ENCODE measurements at places on chromosomes 7 and 10.

DNA sequence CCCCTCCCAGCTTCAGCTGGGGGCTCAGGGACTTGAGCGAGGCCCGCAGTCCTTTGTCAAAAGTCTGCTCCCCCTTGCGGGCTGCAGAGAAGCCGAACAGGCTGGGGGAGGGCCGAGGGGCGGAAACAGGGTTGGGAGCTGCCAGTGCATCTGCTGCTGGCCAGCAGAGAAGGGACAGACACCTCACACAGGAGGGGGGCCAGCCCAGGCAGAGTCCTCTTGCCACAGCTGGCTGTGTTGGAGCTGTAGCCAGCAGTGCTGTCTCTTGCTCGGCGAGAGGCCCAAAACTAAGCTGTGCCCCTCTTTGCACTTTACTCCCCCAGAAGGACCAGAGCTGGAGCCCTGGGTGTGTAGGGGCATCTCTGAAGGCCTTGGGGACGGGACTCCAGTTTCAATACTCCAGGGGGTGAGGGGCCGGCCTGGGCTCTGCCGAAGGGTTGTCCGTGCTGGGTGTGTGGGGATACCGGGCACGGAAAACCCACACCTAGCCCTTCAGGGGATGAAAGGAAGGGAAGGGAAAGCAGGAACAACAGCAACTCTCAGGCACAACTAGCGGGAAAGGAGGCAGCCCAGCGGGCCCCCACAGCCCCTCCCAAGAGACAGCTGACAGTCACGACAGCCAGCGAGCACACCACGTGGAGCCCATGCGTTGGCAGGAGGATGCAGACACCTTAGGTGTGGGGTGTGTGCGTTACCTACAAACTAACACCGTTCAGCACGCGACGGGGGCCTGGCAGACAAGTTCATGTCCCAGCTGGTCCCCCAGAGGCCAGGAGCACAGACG lies 17.8 kb downstream of the YKT6 start:
- no peak for DNase-seq

GRCh38 chr10:18476076-18476647 lies 175.2 kb downstream of the NSUN6 start:
- no peak for DNase-seq

DNA sequence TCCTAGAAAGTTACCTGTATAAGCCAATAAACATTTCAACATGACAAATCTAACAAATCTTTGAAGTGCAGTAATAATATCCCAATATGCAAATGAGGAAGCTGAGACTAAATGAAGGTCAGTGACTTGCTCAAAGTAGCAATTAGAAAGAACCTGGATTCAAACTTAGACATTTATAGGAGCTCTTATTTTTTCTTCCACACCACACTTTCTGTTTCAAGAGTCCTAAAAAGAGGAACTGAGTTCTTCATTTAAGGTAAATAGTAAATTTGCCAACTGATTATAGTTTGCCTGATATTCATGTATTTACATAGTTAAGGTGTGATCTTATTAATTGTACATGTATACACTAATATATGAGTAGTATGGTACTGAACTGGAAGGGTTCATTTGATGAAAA lies 44.0 kb downstream of the KLHDC10 start:
- DNase-seq = no peak

GRCh38 chr10:59004392-59004791 lies 172.1 kb upstream of the PHYHIPL start:
- DNase-seq = no peak

DNA sequence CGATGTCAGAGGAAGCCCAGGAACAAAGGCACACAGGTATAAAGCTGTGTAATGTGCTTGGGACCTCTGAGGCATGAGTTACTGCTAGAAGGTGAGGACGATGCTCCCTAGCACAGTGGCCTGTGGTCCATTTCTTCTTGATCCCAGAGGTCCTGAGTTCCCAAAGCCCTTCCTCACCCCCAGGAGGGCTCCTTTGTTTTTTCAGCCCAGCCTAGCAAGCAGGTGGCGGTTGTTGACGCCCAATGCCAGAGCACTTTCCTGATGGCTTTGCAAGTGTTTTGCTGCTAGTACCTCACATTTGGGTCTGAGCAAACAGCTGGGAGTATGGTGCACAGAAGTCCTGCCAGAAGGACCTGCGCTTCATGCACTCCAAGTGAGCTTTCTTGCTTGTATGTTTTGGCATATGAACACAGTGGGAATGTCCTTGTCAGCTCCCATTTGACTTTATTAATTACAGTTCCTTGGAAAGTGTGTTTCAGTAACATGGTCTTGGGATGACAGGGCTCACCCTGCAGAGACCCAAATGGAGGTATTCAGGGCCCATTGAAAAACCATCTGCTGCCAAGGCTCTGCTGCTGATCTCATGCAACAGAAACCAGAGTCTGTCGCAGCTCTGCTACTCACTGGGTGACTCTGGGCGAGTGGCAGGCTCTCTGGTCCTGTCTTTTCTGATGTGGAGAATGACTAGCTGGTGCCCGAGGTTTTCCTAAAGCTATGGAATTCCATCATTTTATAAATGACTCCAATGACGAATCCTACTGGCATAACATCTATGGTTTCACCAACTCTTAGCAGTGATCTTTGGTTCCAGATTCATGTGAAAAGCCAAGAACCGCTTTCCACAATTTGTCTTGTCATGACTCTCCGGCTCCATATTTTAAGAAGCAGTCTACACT lies 134.9 kb downstream of the ARID5B start:
- no peak for DNase-seq

GRCh38 chr7:94082126-94082525 lies 78.0 kb upstream of the BET1 start:
- no peak for DNase-seq

GRCh38 chr7:155885167-155886155 lies 73.2 kb upstream of the SHH start:
- DNase-seq = peak; percentile 51

GRCh38 chr7:2227699-2228098 lies 5.0 kb downstream of the MAD1L1 start:
- no peak for DNase-seq

DNA sequence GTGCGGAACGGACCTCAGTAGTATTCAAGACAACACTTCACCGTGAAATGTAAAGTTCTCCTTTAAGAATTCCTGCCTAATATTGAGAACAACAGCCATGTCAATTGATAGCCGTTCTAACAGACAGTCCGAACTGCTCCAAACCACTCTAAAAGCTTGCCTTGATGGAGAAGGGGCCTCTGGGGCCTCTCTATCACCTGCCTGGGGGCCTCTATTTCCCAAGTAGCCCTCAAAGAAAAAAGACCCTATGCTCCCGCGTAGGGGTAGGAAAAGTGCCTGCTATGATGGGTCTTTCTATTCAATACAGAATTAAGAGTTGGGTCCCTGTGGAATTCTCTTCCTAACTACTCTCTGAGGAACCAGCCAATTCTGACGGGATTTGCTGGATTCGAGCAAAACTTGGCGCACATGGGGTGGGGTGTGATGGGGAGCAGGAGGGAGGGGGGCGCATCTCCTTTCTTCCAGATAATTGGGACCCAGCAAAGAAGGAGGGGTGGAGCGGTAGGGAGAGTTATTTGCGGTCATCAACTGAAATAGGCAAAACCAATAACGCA lies 8.3 kb upstream of the DLX6 start:
- peak; percentile 9 for DNase-seq

DNA sequence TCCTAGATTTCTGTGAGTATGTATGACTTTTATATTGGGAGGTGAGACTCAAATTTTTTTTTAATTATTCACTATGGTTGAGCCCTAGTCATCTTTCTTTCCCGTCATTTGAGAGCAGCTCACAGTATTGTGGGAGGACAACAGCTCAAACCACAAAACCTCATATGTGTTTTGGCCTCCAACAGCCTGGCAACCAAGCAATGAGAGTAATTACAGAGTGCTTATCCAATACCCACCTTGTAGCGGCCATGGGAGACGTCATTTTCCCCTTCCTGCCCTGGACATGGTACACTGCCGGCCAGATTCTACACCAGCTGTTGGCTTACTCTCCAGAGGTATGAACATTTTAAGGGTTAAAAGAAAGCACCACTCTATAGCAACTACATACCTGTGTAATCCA lies 49.1 kb downstream of the DOCK4 start:
- DNase-seq = peak; percentile 24

DNA sequence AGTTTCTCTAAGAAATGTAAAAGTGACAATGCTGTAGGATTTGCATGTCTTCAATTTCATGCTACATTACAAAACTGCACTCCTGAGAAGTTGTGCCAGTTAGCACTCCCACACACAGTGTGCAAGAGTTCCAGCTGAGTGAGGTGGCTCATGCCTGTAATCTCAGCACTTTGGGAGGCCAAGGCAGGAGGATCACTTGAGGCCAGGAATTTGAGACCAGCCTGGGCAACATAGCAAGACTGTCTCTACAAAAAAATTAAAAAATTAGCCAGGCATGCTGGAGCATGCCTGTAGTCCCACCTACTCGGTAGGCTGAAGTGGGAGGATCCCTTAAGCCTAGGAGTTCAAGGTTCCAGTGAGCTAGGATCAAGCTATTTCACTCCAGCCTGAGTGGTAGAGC lies 44.6 kb downstream of the FRA10AC1 start:
- no peak for DNase-seq

GRCh38 chr7:43112941-43113621 lies 634 bp downstream of the HECW1 start:
- peak; percentile 69 for DNase-seq

DNA sequence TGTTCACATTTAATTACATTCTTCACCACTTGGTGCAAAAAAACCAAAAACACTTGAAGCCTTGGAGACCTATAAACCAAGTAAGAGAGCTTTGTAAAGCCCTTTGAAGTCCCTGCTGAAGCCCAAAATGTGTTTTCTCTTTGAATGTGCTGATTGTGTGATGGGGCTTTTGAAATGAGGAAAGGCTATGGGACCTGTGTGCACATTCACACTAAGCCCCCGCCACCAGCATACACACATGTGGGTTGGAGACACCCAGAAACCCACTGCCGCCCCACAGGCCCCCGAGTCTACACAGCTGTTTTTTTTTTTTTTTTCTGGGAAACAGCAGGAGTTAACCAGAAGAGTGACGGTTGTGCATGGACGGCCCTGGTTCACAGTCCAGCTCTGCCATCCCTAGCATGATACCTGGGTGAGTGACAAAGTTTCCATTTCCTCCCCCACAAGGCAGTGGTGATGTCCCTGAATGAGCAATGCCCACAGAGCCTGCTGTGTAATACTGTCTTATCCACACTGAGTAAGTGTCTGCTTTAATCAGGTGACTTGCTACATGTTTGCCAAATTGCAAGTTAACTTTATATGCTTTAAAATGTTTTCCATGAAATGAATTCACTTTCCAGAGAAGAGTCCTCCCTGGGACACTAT lies 154.6 kb upstream of the GDF10 start:
- DNase-seq = no peak

- DNase-seq = no peak
Observed at GRCh38 chr7:113813471-113813870, 105.3 kb downstream of the PPP1R3A start.

GRCh38 chr10:47092376-47092775 lies 181.1 kb downstream of the PTPN20 start:
- no peak for DNase-seq

DNA sequence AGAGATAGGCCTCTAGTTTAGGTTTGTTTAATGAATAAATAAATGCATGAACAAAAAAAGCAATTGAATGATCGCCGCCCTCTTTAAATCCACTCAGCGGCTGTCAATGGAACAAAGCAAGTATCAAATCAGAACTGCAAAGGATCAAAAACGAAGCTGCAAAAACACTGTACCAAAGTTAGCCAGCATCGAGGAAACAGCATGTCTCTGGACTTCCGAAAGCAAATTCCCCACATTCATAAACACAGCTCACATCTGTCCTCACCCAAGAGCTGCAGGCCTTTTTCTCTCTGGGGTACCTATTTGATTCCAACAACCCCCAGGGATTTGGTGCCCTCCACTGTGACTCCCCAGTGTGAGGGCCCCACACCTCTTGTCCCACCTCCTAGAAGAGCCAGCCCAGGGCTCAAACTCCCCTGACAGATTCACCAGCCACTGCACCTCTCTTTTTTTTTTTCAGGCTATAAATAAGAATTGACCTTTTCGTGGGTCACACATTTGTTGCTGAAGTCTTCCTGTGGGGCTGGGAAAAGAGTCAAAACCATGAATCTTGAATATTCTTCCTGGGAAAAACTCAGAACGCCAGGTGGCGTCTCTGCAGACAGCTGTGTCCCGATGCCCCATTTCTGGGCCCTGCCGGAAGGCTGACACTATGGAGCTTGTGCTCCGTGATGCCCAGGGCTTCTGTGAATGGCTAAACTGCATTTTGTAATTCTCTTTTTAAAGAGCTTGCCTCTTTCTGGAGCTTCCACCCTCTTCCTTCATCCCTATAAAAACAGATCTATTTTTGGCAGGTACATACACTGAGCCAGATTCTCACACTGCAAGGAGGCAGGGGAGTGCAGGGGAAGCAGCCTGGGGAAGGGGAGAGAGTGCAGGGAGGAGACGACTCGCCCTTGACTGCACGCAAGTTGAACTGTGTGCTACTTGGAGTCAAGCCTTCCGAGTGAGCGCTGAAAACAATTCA lies 51.7 kb downstream of the HSPA12A start:
- DNase-seq = no peak

- DNase-seq = no peak
Observed at GRCh38 chr7:102008535-102009262, 191.3 kb downstream of the CUX1 start.

All from AG08396 (cell line).